ENCODE measurements at places on chromosomes 5 and 9. TPM values are rescaled to one million over a fixed set of nuclear protein-coding genes. Genes with fewer than 3 reads are reported as not detected.

GRCh38 chr9:107389617-107390071, 99.9 kb downstream of the KLF4 start:
- peak overlapping the region; percentile 80 for H3K27ac ChIP-seq
- H3K4me3 ChIP-seq, result no peak overlapping the region
- H3K4me1 ChIP-seq, result peaks cover 22% of the 10 kb centered on the region
- H3K36me3 ChIP-seq, result no peaks in the 10 kb centered on the region
- peak; percentile 95 for DNase-seq

DNA sequence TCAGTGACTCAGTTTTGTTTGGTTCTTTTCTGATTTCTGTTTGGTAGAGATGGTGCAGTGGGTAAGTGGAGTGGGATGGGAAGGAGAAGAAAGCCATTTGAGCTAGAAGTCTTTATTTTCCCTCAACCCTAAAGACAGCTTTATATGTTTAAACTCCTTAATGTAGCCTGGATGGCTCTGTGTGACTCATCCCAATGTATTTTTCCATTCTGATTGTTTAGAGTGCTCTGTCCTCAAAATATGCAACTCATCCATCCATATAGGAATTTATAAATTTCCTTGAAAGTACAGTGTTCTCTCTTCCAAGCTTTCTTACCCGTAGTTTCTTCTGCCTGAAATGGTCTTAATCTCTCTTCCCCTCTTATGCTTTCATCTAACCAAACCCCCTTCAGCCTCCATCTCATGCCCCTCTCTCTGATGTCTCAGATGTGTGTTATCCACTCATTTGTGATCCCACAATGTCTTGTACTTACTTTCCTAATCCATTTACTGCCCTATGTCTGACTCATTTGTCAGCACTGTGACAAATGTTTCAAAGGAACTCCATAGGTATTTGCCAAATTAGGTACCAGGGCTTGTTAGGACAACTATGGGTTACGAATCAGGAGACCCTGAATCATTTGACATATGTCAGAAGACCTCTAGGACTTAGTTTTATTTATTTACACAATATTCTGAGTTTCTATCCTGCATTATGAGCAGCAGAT, 217.5 kb upstream of the SGCD start:
- H3K27ac ChIP-seq, result no peak overlapping the region
- no peaks in the 10 kb centered on the region for H3K36me3 ChIP-seq
- H3K4me1 ChIP-seq, result no peaks in the 10 kb centered on the region
- DNase-seq, result no peak

The RAB3C gene
- 12.6 TPM for polyA plus RNA-seq

DNA sequence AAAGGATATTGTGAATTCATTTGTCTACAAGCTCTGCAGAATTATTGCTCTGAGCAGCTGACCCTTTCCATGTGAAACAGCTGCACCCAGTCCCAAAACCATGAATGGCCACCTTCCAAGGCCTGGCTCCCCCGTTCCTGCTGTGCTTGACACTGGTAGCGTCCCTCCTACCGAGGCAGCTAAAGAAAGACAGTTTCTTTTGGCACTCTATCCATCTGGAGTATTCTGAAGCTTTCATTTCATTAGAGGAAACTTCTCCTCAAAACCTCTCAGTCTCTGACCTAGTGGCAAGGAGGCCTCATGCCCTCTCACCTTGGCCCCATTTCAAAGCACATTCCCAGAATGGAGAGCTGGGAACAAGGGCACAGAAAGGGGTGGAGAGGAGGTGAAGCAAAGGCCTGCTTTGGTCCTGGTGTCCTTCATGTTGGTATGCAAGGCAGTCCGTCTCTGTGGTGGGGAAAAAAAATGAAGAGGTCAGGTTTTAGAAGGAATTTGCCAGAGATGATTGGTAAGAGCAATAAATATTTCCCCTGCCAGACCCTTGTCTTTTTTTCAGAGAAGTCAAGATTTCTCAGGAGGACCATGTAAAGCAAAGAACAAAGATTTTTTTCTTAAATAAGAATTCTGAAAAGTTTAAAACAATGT, 232.0 kb downstream of the RFK start:
- H3K4me3 ChIP-seq, result no peak overlapping the region
- H3K36me3 ChIP-seq, result peaks cover 80% of the 10 kb centered on the region
- H3K27me3 ChIP-seq, result no peaks in the 10 kb centered on the region
- no peak for DNase-seq
- no peak overlapping the region for H3K27ac ChIP-seq

The C5orf58 gene
- polyA plus RNA-seq, result 1.0 TPM
